ENCODE measurements at places on chromosomes 3 and 15.
A peak's percentile ranks its signal among the peaks of the same experiment; 100 is the strongest.

DNA sequence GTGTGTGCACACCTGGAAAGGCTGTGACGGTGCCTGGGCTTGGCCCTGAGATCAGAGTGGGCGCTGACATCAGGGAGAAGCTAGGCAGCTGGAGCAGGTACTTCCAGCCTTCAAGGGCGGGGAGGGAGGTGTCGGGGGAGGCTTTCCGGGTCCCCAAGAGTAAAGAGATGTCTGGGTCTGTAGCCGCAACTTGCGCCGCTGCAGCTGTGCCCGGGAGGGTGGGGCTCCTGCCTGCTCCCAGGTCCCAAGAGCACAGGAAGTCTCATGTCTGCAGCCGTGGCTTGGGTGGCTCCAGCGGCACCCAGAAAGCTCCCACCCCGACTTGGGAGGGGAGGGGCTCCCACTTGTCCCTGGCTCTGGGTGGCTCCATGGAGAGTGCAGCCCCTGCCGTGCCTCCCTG, 103.2 kb upstream of the BNIP2 start:
- no peak for DNase-seq

DNA sequence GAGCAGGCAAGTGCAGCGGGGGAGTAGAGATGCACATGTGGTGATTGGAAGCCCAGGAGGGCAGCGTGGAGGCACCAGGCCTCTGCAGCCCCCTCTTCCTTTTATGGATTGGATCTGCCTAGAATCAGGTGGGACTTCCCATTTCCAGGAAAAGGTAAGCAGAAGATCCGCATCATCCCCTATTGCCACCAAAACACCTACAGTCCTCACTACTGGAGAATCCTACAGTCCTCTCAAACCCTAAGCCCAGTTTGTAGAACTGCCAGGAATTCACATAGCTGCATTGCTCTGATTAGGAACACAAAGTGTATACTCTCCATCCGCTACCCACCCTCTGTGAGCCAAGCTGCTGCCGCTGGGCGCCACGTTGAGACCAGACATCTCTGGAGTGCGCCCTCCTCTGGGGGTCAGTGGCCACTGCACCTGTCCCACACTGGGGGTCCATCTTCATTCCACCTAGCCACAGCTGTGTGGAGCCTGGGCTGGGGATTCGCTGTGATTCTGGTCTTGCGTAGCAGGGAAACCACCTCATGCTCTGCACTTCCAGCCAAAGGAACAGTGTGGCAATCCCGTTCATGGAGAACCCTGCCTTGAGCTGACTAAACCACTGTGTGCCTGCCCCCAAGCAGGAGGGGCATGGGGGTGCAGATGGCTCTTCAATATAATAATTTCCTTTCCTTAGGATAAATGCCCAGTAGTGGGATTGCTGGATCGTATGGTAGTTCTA, 88.9 kb upstream of the PTX3 start:
- DNase-seq: no peak

- DNase-seq: no peak
Measured at GRCh38 chr15:80234883-80235282, 17.1 kb downstream of the CTXND1 start.

DNA sequence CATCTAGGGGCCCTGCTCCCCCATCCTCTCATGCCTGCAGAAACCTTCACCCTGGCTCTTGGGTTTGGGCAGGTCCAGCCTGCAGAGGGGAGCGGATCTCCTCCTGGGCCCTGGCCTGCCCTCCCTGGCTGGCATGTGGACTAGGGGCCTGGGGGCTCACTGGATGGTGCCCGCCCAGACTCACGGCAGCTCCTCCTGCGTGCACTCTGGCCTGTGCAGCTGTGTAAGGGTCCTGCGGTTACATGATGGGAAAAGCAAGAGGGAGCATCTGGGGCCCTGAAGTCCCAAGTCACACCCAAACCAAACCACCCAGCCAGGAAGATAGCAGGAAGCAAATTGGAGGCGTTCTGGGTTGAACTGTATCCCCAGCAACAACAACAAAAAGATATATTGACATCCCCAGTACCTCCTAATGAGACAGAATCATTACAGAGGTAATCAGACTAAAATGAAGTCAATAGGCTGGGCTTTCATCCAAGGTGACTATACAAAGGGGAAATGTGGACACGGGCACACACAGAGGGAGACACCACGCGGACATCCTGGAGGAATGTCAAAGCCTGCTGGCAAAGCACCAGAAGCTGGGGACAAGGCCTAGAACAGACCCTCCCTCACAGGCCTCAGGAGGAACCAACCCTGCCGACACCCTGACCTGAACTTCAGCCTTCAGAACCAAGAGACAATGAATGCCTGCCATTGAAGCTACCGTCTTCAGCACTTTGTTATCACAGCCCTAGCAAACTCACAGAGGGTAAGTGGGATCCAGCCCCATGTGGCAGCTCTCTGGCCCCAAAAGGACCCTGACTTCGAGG, 10.4 kb upstream of the CLK3 start:
- peak; percentile 40 for DNase-seq

- DNase-seq: no peak
Measured at GRCh38 chr3:30596152-30596551, 10.2 kb upstream of the TGFBR2 start.

- peak; percentile 4 for DNase-seq
Measured at GRCh38 chr3:128878556-128879124, 780 bp upstream of the ACAD9 start.

- DNase-seq: no peak
Measured at GRCh38 chr3:133761605-133762484, 15.7 kb downstream of the TF start.

DNA sequence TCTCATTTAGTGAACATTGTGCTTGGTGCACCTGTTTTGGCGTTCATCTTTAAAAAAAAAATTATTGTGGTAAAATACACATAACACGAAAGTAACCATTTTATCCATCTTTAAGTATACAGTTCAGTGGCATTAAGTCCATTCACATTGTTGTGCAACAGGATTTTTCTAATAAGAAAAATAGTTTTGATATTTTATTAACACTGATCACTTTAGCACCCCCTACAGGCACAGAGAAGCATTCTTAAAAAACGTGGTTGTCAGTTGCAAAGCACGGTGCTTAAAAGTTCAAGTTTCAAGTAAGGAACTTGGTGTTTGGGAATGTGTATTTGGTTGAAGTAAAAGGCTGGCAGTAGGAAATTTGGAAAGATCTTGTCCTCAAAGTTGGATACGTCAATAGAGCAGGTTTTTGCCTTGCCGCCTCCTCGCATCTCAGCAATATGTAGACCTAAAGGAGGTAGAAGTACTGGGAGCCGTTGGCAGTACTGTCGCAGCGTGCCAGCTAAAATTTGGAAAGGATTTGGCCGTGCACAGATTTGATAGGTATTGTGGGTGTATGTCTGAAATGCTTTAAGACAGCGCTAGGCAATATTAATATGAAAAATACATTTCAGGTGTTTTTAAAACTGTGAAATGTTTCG, 110.4 kb downstream of the LRRC28 start:
- DNase-seq: no peak

DNA sequence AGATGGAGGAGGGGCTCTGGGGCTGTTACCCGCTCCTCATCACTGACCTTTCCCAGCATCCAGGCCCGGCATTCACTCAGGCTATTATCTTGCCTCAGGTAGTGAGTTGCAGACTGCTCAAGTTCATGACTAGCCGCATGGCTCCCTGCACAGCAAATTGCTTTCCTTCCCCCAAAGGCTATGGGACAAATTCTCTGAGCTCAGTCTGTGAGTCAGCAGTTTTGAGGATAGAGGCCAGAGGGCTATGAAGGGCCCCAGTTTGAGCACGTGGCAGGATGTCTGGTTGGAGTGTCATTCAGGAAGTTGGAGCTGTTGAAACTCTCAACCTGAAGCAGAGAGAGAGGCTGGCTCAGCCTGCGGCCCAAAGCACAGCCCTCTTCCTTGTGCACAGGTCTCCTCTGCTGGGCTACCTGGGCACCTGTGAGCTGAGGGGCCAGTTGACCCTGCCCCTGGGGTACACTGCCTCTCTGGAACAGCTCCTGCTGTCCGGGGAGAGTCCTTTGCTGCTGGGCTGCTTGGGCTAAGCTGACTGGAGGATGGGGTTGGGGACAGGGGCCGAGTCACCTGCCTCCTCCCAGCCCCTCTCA, 7.9 kb downstream of the FAH start:
- DNase-seq: no peak

- no peak for DNase-seq
Measured at GRCh38 chr3:98775459-98776139, 12.5 kb downstream of the ST3GAL6 start.

GRCh38 chr3:174862101-174862500, 3.0 kb downstream of the NAALADL2 start:
- peak; percentile 61 for DNase-seq

DNA sequence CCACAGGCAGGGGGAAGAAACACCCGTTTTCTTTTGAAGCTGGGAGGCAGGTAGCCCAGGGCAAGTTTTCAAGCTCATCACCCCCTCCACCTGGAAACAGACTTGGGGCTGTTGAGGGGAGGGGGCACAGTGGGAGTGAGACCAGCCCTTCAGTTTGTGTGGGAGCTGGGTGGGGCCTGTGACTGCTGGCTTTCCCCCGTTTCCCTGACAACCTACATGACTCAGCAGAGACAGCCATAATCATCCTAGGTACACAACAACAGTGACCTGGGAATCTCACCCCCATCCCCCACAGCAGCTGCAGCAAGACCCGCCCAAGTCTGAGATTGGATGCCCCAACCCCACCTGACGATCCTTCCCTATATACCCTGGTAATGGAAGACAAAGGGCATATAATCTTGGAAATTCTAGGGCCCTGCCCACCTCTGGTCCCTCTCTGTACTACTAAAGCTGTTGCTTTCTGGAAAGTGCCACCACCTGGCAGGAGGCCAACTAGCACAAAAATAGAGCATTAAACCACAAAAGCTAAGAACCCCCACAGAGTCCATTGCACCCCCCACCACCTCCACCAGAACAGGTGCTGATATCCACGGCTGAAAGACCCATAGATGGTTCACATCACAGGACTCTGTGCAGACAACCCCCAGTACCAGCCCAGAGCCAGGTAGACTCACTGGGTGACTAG, 422.2 kb upstream of the SGO1 start:
- DNase-seq: peak; percentile 53

DNA sequence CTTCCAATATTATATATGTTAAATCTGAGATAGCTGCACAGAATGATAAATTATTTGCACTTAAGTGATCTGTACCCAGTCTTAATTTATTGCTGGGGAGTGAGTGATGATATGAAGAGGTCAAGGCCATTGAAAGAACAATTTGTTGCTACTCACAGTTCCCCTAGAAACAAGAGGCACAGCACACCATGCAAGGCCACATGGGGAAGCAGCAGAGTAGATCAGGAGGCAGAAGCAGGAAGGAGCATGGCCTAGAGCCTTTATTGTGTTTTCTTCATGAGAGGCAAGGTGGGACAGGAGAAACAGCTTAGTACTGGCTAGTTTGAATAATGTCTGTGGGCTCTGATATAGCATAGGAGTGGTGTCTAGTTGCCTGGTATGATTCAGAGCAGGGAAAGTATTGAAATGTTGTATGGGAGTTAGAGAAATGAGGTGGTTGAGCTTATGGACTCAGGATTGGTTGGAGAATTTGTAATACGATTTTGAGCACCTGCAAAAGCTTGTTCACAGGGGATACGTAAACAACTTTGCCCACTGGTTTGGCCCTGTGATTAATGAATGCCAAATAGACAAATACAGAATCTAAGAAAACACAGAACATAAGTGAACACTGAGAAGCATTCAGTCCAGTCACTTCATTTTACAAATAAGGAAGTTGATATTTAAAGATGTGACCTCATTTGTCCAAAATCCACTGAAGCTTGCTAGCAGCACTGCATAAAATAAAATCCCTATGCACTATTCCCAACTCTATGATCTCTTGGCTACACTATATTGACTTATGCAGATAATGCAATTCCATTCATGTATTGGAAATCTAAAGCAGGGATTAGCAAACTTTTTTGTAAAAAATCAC, 71.7 kb downstream of the TMCO5A start:
- no peak for DNase-seq

DNA sequence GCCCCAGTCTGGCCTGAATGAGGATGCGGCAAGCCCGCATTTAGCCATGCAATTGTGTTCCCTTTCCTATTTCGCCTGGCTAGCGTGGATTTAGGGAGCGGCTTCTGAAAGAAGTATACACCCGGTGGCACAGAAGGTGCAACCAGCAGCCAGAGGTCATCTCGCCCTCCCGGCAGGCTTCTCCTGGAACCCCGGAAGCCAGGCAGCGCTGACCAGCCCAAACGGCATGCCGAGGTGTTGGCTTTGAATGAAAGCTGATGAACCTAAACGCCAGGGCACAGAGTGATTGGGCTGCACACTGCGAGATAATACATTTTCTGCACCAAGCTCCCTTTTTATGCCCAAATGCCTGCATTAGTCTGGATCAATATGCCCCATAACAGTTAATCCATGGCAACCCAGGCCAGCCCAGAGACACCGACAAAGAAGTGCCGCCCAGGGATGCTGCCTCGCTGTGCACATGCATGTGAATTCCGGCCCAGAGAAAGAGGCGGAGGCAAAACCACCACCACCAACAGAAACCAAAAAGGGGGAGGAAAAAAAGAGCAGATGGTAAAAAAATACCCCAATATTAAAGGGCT, 1.4 kb downstream of the SRGAP3 start:
- DNase-seq: no peak

- DNase-seq: no peak
Measured at GRCh38 chr15:99504071-99504822, 61.5 kb upstream of the MEF2A start.

DNA sequence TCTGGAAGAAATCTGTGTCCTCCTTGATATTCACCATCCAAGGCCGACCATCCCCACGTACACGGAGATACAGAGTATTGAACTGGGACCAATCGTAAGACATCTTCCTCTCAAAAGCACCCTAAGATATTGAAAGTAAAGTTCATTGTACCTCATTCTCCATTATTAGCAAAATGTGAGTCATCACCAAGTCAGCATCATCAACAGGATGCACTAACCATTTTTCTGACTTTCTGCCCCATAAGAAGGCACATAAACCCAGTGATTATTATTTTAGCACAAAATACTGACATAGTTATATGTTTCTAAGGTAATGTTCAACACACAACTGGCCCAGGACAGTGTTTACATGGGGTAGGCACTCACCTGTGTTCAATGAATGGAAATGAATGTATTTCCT, 7.4 kb downstream of the NDUFAF1 start:
- no peak for DNase-seq

DNA sequence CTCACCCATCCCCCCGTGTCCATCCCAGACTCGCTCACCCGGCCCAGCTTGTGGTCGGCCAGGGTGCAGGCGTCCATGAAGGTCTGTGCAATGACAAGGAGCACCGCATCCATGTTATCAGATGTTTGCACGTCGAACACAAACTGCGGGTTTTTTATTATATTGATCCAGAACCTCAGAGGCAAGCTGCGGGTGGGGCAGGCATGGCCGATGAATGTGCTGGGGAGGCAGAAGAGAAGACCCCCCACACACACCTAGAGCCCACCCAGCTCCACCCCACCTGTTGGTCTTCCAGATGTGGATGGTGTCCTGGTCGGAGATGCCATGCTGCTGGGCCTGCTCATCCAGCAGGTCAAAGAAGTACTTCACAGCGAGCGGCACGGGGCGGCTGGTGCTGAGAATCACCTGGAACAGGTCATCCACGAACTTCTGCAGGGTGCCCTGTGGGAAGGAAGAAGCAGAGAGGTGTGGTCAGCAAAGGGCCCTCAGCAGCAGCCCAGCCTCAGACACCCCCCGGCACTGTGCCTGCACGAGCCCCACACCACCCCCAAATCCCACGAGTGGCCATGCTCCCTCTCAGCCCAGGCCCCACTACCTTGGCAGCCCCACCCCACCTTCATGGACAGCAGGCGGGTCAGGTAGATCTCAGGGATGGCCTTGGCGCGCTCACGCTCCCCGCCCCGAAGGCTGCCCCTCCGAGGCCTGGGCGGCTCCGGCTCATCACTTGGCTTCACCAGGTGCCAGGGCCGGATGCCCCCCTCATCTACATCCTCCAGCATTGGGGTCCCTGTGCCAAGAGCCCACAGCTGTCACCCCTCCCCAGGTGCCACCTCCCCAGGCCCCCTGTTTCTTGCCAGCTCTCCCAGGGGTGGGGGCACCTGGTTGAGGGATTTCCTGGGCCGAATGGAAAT, 20.3 kb downstream of the PLXNB1 start:
- DNase-seq: no peak
